ENCODE measurements at places on chromosomes 6 and 20.

DNA sequence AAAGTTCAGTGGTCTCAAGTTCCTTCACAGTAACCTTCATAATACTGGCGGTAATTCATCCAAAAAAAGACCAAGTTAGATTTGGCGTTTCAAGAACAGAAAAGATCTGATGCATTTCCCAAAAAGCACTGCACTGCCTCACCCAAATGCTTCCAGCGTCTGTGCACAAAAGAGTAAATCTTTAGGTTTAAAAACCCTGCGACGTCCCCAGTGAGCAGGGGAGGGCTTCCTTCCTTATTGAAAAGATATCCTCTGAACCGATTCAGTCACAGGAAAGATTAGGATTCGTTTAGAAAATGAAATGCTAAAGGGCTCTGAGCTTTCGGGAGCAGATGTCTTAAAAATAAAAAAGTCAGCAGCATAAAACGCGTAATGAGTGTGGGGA, 654 bp downstream of the TBC1D7 start:
- DNase-seq: no peak

DNA sequence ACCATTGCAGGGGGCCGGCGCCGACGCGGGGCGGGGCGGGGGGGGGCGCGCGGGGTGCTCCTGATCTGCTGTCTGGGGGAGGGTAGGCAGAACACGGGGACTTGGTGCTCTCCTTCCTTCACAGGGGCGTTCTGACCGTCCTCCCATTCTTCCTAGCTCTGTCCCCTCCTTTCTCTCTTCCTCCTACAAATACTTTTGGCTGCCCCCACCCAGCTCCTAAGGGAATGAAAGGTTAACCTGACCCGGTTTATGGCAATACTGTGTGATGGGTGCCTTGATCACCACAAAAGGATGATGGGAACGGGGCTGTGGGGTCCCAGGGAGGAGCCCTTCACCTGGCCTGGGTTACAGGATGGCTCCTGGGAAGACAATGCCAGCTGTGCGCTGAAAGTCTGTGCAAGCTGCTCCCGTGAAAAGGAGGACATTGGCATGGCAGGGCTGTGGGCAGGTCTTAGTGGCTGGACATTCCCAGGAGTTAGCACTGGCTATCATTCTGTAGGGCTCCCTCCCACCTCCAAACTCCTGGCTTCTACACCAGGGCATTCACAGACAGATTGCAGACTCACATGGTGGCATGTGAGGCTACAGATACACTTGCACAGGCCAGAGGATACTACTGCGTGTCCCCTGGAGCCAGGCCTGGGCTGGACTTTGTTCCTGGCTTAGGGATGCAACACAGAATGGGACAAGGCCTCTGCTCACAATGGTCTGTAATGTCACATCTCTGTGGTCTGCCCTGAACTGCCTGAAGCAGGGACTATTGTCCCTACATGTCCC, 1.9 kb upstream of the TPD52L2 start:
- no peak for DNase-seq

- DNase-seq: no peak
These were observed 126.8 kb downstream of the SNX5 start for GRCh38 chr20:17841751-17842215.

- DNase-seq: peak; percentile 21
These were observed 67.9 kb downstream of the ZHX3 start for GRCh38 chr20:41249411-41250281.

- DNase-seq: no peak
These were observed 444.3 kb upstream of the NRSN1 start for GRCh38 chr6:23681743-23682142.

DNA sequence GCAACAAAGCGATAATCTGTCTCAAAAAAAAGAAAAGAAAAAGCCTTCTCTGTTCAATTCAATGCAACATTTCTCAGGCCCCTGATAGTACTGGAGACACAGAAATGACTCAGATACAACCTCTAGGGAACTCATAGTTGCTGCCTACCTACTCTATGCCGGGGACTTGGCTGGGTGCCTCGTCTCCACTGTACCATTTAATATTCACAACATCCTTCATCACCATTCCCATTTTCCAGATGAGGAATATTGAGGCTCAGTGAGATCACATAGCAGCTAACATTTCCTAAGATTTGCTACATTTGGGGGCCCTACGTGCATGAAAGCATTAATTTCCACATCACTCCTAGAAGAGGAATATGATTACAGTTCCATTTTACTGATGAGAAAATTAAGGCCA, 7.5 kb downstream of the NOL4L start:
- DNase-seq: no peak

- no peak for DNase-seq
These were observed 116.1 kb downstream of the JAG1 start for GRCh38 chr20:10557685-10558084.

- DNase-seq: no peak
These were observed 22.0 kb upstream of the MAFB start for GRCh38 chr20:40711079-40711478.

GRCh38 chr6:139308286-139308916, 16.6 kb upstream of the TXLNB start:
- no peak for DNase-seq

GRCh38 chr6:133644892-133645619, 243.9 kb upstream of the TCF21 start:
- no peak for DNase-seq

GRCh38 chr6:166244353-166245045, 63.7 kb downstream of the PRR18 start:
- no peak for DNase-seq

DNA sequence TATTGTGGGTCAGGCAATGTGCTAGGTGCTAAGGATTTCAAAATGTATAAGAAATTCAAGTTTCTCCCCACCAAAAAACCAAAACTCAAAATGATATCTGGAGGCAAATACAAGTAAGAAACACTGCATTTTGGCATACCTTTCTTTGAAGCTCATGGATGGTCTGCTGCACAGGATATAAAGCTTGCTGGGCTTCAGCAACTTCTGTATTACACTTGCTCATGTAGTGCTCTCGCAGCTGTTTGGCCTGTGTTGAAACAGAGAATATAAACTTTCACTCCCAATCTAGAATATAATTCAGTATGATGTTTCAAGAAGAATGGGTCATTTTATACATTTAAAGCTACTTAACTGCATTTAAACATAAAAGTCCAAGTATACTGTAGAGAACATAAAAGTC, 39.6 kb downstream of the SHPRH start:
- DNase-seq: no peak

DNA sequence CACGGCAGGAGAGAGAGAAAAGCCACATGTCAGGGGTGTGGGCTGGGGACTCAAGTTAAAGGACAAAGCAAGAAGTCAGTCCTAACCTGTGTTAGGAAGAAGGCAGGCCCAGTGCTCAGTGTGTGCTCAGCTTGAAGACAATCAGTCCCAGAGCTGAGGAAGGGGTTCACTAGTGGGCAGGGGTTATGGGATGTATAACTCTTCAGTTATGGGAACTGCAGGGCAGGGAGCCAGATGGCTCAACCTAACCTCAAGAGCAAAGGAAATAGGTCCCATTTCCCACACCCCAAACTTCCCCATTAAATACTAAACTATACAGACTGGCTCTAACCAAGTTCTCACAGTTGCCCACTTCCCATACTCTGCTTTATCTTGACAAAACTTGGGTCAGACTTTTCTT, 7.4 kb upstream of the SSTR4 start:
- no peak for DNase-seq

DNA sequence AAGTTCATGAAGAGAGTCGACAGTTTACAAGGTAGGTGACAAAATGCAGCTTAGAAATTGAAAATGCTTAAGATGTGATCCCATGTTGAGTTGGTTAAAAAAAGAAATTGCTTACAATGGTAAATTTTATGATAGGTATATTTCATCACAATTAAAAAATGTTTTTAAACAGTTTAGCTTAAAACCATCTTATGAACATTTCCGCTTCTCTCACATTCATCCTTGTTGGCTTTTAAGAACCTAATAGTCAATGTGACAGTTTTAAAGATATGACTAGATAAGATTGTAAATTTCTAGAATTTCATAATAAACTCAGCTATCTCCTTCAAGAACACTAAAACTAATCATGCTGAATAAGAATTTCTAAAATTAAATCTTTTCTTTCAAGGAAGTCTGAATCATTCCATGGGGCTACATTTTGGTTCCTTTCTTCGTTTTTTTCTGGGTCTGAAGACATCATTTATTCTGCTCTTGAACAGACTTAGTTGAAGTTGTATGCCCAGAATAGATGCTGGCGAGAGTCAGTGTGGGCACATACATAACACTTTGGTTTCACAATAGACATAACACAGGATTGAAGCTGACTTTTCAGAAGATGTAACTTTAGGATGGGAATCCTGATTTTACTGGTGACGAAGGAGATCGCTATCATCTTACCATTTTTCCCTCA, 35.9 kb upstream of the LTV1 start:
- no peak for DNase-seq

DNA sequence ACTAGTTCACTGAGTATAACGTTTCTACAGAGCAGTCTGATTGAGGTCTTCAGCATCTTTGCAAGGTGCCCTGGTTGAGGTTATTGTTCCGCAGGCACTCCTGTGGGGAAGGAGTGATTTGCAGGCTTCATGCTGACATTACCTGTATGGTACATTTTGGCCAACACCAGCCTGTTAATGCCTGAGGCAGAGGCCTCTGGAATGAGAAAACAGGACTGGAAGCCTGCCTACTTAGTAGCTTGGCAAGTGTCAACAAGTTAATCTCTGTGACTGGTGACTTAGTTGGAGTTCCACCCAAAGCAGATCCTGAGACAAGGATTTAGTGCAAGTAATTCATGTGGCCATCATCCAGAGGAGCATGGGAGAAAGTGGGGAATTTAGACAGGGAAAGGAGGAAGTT, 24.6 kb downstream of the MAS1 start:
- no peak for DNase-seq

DNA sequence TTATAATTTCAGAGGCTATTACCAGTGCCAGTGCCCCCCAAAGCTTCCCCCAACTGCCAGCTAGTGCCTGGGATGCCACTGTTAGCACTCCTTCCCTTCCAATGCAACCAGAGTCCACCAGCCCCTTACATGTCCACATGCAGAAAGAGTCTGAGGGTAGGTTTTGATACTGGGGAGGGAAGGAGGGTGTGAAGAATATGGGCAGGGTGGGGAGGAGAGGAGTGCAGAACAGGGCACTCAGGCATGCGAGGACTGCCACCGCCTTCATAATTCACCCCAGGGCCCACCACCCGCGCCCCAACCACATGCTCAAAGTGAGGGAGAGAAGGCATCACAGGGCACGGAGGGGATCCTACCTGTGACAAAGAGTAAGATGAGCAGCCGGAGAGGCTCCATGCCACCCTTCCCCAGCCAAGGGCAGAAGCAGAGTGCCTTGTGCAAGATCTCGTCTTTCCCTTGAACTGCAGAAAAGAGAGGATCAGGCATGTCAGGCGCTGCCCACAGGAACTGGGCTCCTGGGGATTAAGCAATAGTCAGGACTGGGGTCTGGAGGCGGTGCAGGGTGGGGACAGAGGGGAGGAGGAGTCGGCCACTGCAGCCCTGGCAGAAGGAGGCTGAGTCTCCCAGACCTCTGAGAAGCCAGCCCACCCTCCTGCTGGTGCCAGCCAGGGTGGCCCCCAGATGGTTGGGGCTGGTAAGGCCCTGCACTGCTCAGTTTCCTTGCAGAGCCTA, at the start of gene TREM2:
Gene TREM2, minus strand, starts transcription at position 430 of the 732 bp plus-strand sequence. Its CDS starts 34 bp downstream, at position 396.
- no peak for DNase-seq

DNA sequence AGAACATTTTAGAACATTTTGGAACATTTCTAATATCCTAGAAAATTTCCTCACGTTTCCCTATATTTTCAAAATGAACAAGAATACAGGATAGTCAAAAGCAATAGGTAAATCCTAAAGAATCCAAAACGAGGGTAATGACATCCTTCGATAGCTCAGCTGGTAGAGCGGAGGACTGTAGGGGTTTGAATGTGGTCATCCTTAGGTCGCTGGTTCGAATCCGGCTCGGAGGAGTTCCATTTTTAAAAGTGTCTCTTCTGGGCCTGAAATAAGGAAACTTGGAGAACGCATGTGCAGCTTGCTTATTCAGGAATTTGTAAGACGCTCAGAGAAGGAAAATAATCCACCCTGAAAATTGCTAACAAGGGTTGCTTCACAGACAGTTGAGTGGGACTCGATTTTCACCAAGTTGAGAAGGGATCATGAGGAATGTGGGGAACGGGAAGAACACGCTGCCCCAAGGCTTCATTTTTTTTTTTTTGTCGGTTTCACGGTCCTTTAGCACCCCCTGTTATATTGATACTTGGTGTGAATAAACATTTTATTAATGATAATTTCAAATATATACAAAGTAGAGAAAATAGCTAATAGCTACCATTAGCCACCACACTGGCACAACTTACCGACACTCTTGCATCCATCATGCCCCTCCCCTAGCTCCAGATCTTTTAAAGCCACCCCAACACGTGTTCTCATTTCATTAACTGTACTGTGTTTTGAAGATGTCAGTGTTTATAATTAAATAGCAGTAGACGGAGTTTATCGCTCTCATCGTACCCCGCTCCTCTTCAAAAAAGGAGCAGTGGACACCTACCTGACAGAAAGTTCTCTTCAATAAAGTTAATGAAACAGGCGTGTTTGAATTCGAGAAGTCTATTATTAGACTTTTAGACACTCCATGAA, 1.8 kb upstream of the ABT1 start:
- peak; percentile 58 for DNase-seq

DNA sequence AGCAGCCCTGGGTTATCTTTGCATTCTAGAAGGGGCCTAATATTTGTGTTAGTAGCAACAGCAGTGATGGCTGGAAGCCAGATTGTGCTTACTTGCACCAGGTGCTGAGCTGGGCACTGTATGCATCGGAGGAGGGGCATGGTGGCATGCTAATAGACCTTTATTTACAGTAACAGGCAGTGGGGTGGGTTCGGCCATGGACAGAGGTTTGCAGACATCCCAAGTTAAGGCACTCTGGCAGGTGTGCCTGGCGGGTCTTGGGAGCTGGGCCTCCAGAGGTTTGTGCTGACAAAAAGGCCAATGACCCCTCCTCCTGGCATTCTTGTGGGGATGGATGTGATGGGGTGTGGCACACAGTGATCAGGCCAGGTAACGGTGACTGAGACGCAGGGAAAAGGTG, 39.0 kb upstream of the CD93 start:
- no peak for DNase-seq

GRCh38 chr6:50007819-50008218, 14.0 kb downstream of the DEFB110 start:
- DNase-seq: no peak

DNA sequence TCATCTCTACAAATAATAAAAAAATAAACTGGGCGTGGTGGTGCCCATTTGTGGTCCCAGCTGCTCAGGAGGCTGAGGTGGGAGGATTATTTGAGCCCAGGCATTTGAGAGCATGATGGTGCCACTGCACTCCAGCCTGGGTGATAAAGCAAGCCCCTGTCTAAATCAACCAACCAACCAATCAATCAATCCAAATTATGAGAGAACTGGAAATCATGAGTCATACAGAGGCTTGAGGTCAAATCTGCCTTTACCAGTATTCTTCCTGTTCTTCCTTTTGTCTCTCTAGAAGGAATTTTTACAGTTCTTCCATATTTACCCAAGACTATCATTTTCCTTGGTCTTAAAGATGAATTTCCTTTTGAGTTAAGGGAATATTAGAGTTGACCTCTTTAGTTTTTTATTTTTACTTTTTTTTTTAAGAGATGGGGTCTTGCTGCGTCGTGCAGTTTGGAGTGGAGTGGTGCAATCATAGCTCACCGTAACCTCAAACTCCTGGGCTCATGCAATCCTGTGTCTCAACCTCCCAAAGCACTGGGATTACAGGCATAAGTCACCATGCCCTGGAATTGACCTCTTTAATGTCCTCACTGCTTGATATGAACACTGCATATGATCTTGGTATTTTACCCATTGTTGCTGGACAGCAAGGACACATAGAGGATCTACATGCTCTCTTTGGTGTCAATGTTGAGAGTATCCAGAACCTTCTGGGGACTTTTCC, 44.1 kb upstream of the TXNDC5 start:
- DNase-seq: no peak

- no peak for DNase-seq
These were observed 70.2 kb upstream of the TMEM170B start for GRCh38 chr6:11467364-11467763.

- DNase-seq: no peak
These were observed 108.1 kb downstream of the TMEM200A start for GRCh38 chr6:130473886-130474285.
